IMR-90 (cell line): ENCODE measurements at places on chromosomes 3 and 15. TPM values are rescaled to one million over a fixed set of nuclear protein-coding genes. Genes with fewer than 3 reads are reported as not detected.

DNA sequence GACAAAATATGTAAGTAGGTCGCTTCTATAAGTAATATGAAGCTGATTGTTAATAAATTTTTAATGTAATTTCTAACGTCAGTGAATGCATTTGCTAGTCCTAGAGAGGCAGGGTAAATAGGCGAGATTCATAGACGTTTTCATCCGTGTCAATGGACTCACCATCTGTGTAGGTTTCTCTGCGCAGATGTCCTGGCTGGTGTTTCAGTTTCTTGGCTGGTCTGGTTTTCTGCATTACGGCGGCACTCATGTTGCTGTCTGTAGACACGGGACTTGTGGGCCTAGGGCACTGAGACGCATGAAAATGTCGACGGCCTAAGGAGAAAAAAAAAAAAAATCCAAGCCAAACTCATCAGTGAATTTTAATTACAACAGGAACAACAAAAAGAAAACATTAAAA, 1153.3 kb downstream of the ROBO1 start:
- peaks cover 5% of the 10 kb centered on the region; the same call in 1 of the 2 replicates for H3K36me3 ChIP-seq
- H3K27ac ChIP-seq, result no peak overlapping the region
- no peak overlapping the region for H3K4me3 ChIP-seq
- no peaks in the 10 kb centered on the region for H3K4me1 ChIP-seq
- DNase-seq, result no peak

GRCh38 chr3:188296761-188297612, 143.0 kb downstream of the LPP start:
- H3K36me3 ChIP-seq, result no peaks in the 10 kb centered on the region
- peak; percentile 83 for DNase-seq
- peaks cover 23% of the 10 kb centered on the region for H3K4me1 ChIP-seq
- no peaks in the 10 kb centered on the region for H3K27me3 ChIP-seq
- peak overlapping the region; percentile 3 for H3K27ac ChIP-seq

GRCh38 chr3:99246010-99246654, 344.6 kb upstream of the DCBLD2 start:
- H3K36me3 ChIP-seq, result no peaks in the 10 kb centered on the region
- H3K27me3 ChIP-seq, result no peaks in the 10 kb centered on the region
- no peak overlapping the region for H3K27ac ChIP-seq

DNA sequence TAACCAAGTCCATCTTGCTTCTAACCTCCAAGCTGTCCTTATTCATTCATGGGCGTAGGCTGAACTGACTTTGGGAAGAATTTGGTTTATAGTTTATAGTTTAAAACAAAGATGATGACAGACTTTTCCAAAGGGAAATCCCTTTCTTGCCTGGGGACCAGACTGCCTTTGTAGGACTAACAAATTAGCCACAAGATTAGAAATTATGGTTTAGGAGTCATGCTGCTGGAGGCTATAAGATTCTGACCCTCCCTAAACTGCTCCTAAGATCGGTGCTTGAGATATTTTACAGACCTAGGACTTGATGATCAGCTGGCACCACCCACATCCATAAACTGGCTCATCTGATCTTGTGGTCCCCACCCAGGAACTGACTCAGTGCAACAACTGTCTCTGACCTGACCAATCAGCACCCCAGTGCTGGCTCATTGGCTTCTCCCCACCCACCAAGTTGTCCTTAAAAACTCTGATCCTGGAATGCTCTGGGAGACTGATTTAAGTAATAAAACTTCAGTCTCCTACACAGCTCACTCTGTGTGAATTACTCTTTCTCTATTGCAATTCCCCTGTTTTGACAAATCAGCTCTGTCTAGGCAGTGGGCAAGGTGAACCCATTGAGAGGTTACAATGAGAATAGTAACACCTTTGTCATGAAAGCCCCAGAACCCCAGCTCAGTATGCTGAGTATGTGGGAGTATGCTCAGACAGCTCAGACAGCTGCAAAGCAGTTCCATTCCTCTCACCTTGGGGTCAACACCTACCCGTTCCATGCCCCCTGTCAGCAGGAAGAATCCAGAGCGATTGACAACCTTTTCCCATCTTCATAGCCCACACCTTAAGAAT, 51.6 kb upstream of the C15orf39 start:
- no peaks in the 10 kb centered on the region for H3K4me1 ChIP-seq
- no peak overlapping the region for H3K4me3 ChIP-seq
- peak; percentile 38 for DNase-seq

DNA sequence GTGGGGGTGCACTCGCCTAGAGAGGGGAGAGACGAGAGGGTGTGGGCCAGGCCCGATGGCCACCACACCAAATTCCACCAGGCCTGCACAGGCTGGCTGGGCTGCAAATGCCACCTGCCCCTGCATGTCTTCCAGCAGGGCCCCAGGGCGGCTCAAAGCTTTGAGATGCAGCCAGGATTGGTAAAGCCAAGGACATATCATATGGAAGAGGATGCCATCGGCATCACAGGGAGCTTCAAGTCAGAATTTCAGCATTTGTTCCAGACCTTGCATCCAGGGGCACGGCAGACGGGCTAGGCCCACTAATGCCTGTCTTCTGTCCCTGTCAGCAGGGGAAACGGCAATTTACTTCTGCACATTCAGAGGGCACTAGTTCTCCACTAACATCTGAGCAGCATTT, 97.8 kb downstream of the NUP210 start:
- H3K27ac ChIP-seq, result no peak overlapping the region
- H3K36me3 ChIP-seq, result no peaks in the 10 kb centered on the region
- peaks cover 15% of the 10 kb centered on the region; the same call in 1 of the 2 replicates for H3K27me3 ChIP-seq
- H3K4me1 ChIP-seq, result no peaks in the 10 kb centered on the region

ITIH1 gene
- not detected in 2 replicates for total RNA-seq

BTLA gene
- total RNA-seq, result not detected in 2 replicates
